DMS53 (cell line): ENCODE measurements at places on chromosomes 2 and 18.

GRCh38 chr2:196287523-196287922, 116.1 kb upstream of the STK17B start:
- DNase-seq = no peak

DNA sequence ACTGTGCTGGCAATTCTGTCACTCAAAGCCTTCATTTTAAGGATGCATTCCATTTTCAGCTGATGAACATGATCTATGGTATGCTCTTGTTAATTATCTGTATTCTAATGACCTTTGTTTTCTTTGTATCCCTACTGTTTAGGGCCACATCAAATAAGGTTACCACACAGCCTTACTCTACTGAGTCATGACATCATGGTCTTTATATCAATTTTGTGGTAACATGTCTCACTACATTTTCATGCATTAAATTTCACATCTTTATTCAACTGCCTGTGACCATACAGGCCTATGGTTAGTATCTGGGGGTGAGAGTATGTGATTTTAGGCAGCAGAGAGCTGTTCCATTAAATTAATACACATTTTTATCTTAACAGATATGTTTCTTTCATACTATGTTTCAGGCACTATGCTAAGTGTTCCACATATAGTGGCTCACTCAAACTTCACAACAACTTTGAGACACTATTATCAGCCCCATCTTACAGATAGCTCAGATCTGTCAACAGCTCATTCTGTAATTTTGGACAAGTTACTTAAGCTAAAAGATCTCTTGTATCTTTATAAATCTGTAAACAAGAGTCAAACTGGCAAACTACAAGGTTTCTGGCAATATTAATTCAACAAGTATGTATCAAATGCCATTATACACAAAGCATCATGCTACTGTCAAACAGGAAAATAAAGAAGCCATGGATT, 18.0 kb downstream of the LRPPRC start:
- DNase-seq = no peak

GRCh38 chr2:15875969-15876705, 64.2 kb upstream of the MYCN start:
- DNase-seq = no peak

DNA sequence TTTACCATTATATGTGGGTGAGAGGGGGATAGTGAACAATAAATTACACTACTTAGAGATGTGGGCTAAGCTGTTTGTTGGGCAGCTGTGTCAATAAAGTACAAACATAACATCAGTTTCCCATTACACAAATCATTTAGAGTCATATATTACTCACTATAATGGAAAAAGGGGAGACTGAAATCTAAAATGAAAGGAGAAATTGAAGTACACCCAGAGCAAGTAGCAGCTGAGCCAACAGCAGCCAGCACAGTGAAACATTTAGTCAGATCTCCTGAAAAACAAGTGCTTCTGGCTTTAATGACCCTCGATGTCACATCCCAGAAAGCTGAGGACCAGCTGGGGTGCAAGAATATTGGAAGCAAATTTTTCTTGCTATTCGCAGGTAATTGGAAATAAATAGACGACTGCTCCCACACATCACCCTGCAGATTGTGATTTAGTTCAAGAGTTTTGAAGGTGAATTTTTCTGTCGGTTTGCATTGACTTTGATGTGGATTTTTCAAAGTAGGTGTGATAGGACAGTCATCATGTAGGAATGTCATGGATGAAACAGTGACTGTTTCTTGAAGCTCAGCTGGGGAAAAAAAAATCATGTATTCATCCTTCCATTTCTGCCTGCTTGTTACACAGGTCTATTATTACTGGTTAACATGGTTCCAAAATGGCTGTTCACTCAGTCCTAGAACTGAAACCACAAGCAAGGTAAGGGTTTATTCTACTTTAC, 1607.3 kb upstream of the CELF4 start:
- peak; percentile 75 for DNase-seq

DNA sequence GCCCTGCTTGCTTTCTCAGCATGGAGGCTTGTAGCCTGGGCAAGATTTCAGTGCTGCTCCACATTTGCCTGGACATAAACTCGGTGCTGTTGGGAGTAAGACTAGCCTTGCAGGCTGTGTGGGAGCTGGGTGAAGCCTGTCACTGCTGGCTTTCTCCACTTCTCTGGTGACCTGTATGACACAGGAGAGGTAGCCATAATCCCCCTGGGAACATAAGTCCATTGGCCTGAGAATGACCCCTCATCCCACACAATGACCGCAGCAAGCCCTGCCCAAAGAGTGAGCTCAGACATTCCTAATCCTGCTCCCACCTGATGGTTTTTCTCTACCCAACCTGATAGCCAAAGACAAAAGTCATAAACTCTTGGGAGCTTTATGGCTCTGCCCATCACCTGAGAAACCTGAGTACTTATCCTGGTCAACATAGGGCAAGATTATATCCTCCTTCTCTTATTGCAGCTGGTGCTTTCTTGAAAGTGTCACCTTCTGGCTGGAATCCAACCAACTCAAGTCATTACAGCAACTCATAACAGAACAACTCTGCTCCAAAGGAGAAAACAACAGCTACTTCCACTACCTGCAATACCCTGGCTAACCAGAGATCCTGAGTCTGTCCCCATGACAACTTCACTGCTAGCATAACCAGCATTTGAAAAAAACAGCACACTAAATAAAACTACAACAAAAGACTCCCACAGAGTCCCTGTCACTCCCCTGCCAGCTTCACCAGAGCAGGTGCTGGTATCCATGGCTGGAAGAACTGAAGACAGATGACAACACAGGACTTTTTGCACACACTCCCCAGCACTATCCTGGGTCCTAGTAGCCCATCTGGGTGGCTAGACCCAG, 834.4 kb upstream of the DDX18 start:
- peak; percentile 8 for DNase-seq

- no peak for DNase-seq
These were observed 730.6 kb upstream of the FANCL start for GRCh38 chr2:58971511-58972360.

GRCh38 chr2:24365051-24365450, 4.7 kb upstream of the ITSN2 start:
- DNase-seq = peak; percentile 23

GRCh38 chr18:22330508-22330907, 87.2 kb downstream of the CTAGE1 start:
- DNase-seq = no peak

- no peak for DNase-seq
These were observed 217.1 kb downstream of the ZNF521 start for GRCh38 chr18:25134861-25135260.

DNA sequence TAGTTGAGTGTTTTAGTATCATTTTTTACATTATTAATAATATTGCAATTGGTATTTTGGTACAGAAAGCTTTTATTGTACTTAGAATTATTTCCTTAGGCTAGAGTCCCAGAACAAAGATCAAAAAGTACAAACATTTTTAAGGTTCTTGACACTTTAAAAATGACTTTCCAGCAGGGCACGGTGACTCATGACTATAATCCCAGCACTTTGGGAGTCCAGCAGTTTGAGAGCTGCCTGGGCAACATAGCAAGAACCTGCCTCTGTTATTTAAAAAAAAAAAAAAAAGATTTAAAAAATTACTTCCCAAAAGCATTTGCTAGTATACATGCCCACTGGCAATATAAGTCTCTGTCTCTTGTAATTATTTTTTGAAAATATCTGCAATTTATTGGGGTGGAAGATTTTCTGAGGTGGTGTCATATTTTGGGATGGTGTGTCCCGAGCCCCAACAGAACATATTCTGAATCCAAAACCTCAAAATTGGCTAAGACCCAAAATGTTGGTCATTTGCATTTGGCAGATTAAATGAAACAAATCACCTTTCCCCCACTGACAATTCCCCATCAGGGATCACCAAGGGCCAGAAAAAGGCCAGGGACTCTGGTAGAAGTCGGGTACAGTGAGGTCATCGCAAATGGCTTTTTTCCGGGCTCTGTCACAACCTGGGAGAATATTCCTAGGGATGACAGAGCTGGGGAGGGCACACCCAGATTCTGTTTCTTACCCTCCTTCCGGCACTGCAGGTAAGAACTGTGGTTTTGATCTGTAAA, 42.1 kb downstream of the NIFK start:
- no peak for DNase-seq

GRCh38 chr2:30465171-30465545, 18.1 kb downstream of the LCLAT1 start:
- DNase-seq = no peak

DNA sequence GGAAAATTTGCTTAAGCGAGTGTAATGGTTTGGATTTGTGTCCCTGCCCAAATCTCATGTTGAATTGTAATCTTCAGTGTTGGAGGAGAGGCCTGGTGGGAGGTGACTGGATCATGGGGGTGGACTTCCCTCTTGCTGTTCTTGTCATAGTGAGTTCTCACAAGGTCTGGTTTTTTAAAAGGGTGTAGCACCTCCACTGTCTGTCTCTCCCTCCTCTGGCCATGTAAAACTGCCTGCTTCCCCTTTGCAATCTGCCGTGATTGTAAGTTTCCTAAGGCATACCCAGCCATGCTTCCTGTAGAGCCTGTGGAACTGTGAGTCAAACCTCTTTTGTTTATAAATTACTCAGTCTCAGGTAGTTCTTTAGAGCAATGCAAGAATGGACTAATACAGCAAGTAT, 6.6 kb downstream of the YIPF4 start:
- no peak for DNase-seq

GRCh38 chr2:183224948-183225347, 100.7 kb downstream of the NUP35 start:
- no peak for DNase-seq

DNA sequence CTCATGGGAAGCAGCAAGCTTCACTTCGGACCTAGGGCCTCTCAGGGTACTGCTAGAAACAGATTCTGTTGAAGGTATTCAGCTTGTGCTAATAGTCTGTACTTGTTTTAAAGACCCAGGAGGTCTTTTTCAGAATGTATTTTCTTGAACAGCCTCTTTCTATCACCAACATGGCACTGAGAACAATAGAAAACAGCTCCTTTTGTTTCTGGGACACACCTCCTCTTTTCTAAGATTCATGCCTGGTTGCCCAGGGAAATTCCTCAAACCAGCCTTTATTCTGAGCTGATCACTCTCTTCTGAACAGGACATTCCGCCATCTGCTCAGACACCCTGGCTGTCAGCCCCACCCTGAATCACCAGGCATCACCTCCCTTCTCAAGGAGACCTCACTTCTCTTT, 389.6 kb downstream of the TGIF1 start:
- DNase-seq = no peak

DNA sequence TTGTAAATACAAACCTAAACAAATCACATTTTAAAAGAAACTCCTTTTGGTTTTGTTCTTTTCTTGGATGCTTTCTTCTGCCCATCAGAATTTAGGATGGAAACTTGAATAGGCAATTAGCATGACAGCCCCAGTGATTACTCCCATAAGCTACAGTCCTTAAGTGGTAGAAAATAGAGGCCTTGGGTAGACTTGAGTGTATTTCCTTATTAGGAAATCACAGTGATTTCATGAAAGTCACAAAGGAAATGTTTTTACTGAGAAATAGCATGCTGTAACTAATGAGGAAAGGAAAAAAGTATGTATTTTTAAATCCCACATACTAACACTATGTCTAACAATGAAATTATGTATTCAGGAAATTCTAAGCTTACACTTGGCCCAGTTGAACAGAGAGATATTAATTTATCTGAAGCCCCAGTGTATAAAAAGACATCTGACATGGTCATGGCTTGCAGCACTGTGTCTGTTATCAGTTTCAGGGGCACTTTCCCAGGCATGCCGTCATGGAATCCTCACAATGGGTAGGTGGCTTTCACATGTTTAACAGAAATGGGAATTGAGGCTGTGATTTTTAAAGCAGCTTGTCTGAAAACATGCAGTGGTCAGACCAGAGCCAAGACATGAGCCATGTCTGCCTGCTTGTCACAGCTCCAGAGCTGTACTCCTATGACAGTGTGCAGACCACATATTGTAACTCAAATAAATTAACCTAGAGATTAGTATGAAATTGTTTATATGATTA, 79.7 kb upstream of the TRIB2 start:
- DNase-seq = no peak
